ENCODE measurements at places on chromosomes 16 and 17. TPM values are rescaled to one million over a fixed set of nuclear protein-coding genes. Genes with fewer than 3 reads are reported as not detected.
A peak's percentile ranks its signal among the peaks of the same experiment; 100 is the strongest.

- no peak for DNase-seq
Measured at GRCh38 chr16:30918614-30919013, 4.8 kb upstream of the FBXL19 start.

DNA sequence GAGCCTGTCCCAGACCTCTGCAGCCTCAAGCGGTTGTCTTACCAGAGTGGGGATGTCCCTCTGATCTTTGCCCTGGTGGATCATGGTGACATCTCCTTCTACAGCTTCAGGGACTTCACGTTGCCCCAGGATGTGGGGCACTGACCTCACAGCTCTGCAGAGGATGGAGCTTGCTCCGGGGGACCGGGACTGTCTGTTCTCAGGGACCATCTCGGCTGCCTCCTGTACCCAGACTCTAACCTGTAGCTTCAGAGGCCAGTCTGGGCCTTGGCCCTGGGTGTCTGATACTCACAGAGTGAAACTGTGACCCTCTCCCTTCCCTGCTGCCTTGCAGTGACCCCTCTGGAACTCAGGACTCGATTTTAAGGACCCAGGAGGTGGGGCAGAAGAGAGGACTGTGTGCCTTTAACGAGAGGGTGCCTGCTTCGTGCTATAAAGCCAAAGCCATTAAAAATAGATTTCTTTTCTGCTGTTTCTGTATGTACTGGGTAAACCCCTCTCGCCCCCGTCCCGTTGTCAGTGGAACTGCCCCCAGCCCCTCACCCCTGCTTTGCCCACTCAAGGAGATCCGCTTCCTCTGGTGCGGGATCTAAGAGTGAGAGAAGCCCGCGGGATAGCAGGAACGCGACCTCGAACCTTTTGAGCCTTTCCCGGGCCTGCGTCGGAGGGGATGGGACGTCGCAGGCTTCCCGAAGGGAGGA lies 1.1 kb upstream of the LLGL2 start:
- DNase-seq, result no peak

DNA sequence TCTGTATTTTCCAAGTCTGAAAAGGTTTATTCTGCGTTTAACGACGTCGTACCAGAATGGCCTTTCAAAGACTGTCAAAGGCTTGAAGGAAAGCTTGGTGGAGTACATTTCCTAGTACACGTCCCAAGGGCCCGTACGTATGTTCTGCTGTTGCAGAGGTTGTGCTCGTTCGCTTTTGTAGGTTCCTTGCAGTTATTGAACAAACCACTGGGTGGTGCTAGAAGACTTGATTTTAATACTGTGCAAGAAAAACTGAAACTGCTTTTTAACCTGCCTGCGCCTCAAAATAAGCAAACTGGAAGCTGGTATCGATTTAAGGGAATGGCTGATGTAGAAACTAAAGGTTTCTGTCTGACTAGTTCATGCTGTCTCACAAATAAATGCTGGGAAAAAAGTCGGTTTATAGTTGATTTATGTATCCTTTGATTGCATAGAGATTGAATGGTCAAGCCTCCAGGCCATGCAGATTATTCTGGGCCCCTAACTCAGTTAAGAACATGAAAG lies 54.6 kb downstream of the USP10 start:
- peak; percentile 46 for DNase-seq

DNA sequence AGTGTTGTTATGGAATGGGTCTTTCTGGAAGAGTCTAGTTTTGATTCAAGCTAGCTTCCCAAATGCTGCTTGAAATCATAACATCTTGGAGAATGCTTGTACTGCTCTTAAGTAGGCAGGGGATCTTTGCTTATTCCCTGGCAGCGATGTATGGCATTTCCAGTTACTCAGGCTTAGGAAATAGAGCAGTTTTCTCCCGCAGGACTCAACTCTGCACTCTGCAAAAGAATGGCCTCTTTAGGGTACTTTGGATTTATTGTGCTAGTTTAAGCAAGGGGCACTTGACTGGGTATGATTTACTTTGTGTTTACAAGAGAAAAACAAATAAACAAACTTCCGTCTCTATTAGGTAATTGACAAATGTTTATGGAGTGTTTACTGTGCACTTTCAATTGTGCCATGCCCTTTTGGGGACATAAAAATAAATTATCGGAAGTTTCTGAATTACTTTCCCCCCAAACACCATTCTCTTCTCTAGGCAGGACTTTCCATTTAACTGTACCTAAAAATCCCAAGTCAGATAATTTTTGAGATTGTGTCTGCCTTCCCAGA lies 164.0 kb downstream of the MAP2K6 start:
- DNase-seq, result no peak

GRCh38 chr16:3529175-3529574 lies 28.4 kb downstream of the CLUAP1 start:
- no peak for DNase-seq

Gene KRT24
- total RNA-seq, result not detected

Gene ICAM2
- 131 TPM for total RNA-seq

Gene SHBG
- not detected for total RNA-seq

Gene TNFRSF13B
- total RNA-seq, result not detected

Gene ARHGAP44
- 9.0 TPM for total RNA-seq

Gene CD68
- total RNA-seq, result 23.1 TPM

Gene SCGB1C2
- not detected for total RNA-seq
